ENCODE measurements at places on chromosomes 7 and 10. TPM values are rescaled to one million over a fixed set of nuclear protein-coding genes. Genes with fewer than 3 reads are reported as not detected.

The ZP3 gene
- polyA plus RNA-seq = 3.6 TPM

The NPC1L1 gene
- not detected for polyA plus RNA-seq

The MYOF gene
- 39.4 TPM for polyA plus RNA-seq

The HMX3 gene
- not detected for polyA plus RNA-seq

The GGCT gene
- 38.7 TPM for polyA plus RNA-seq

The CYP2C19 gene
- not detected for polyA plus RNA-seq

The SPDYE11 gene
- 0.39 TPM for polyA plus RNA-seq

The PLCE1 gene
- polyA plus RNA-seq = 25.3 TPM

DNA sequence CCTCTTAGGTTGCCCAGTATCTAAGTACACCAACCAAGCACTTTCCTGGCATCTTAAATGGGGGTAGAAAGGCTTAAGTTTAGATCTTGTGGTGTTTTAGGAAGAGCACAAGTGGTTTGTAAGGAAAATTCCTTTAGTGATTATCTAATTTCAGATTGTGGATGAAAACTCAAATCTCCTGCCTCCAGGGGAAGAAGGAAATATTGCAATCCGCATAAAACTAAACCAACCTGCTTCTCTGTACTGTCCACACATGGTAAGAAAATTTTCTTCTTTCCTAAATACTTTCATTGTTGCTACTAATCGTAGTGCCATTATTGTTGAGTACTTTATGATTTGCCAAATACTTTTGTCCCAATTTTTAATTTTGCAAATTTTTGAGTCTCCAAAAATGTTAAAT, 31.1 kb downstream of the ACSM6 start:
- DNase-seq = no peak

- peak; percentile 61 for DNase-seq
Observed at GRCh38 chr7:85023066-85023712, 163.7 kb downstream of the SEMA3D start.

GRCh38 chr7:112067632-112068540, 138.3 kb downstream of the DOCK4 start:
- DNase-seq = no peak

GRCh38 chr7:21028186-21028585, 241.5 kb upstream of the SP8 start:
- DNase-seq = no peak

DNA sequence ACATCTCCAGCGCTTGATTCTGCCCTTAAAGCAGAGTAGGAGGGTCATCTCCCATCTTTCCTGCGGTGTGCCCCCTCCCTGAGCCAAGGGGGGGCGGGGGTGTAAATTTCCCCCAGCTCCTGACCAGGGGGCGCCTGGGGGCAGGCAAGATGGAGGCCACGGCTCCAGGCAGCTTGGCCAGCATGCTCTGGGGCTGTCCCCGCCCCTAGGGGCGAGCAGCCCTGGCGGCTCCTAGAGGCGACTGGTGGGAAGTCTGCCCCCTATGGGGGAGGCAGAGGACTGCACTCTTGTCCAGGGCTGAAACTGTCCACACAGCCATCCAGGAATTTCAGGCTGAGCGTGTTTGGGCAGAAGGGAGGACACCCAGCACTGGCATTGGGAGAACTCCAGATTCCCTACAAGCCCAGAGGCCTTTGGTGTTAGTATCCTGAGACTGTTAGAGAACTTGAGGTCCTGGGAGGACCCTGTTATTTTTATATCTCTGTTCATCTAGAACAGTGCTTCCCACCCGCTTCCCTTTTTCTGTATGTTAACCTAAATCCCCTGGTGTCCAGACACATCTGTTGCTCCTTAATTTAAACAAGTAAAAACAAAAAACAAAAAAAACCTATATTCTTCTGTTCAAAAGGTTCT, 4.6 kb downstream of the STRA8 start:
- no peak for DNase-seq

GRCh38 chr10:74439213-74439612, 288.2 kb downstream of the ADK start:
- no peak for DNase-seq

DNA sequence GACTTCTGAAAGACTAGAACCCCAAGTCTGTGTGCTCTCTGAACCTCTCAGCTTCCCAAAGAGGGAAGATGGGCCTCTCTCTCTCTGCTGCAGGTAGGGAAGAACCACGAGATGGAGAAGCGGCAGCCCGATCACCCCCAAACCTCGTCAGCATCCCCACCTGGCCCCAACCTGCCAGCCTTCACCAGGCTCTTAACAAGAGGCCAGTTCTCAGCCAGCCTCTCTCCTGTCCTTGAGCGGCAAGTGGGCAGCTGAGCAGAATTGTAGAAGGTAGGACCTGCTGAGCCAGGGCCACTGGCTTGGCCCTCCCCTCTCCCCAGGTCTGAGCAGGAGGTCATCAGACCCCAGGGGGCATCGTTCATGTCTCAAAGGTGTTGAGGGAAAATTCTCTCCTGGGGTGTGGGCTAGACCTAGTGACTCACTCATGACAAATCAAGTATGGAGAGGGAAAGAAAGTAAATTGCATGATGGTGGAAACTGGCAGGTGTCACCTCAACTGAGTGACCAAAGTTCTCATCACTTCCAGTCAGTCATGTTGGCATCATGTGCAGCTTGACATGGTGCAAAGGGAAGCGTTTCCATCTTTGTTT, 92.0 kb upstream of the GPR26 start:
- no peak for DNase-seq

DNA sequence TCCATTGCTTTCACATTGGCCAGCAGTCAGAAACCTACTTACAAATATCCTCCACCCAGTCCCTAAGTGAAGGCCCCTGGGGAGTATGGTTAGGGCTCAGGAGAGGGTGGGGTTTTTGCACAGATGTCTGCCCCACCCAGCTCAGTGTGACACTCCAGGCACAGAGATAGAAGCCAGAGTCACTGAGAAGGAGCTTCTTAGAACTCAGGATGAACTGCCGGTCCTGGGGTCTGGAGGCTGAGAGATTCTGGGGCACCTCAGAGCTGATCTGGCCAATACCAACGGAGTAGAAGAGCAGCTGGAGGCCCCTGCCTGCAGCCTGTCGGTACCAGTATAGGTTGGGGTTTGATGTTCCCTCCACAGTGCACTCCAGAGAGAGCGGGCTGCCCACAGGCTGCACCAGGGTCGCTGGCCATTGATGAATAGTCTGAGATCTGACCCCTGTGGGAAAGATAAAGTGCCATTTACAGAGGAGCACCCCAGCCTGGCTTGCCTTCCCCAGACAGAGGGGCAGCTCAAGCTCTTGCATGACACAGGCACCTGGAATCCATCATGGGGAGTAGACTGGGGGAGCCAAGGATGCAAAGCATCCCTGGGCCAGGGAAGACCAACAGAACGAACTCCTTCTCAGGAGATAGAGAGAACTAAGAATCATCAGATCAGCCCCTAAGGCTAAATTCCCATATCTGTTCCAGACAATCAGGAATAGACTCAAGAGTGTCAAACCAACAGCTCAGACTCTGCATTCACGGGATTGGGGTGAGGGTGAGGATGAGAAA, 41.9 kb downstream of the PRSS2 start:
- DNase-seq = no peak

- no peak for DNase-seq
Observed at GRCh38 chr7:6416516-6417145, 31.1 kb downstream of the DAGLB start.

- DNase-seq = no peak
Observed at GRCh38 chr10:18418541-18419215, 232.7 kb downstream of the NSUN6 start.

DNA sequence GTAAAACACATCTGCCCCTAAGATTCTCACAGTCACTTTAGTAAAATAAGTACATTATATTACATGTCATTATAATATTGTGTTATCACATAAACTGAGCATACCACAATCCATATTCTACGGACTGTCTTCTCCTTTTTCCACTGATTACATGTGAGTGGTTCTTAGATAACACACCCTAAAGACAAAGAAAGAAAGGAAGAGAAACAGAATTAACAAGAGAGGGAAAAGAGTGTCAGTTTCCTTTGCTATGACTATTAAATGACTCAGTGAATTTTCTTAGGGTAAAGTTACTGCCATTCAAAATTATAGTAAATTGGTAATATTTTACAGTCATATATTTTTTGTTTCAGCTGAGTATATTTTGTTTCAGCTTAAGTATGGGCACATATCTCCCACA, 268.3 kb downstream of the TWIST1 start:
- DNase-seq = no peak

DNA sequence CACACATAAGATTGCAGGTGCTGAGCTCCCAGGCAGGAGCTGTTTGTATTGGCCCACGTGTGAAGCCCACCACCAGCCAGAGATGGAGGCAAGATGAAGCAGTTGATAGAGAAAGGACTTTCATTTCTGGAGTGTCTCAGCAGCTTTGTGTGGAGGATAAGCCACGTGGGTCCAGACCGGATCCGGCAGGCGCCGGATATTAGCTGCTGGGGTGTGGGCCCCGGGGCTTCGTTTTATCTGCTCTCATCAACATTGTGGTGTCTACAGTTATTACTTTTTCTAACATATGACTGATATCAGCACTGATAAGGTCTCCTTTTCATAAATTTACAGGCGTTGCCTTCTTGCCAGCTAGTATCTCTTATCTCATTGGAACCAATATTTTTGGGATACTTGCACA, 25.5 kb downstream of the SLC18A2 start:
- DNase-seq = no peak

DNA sequence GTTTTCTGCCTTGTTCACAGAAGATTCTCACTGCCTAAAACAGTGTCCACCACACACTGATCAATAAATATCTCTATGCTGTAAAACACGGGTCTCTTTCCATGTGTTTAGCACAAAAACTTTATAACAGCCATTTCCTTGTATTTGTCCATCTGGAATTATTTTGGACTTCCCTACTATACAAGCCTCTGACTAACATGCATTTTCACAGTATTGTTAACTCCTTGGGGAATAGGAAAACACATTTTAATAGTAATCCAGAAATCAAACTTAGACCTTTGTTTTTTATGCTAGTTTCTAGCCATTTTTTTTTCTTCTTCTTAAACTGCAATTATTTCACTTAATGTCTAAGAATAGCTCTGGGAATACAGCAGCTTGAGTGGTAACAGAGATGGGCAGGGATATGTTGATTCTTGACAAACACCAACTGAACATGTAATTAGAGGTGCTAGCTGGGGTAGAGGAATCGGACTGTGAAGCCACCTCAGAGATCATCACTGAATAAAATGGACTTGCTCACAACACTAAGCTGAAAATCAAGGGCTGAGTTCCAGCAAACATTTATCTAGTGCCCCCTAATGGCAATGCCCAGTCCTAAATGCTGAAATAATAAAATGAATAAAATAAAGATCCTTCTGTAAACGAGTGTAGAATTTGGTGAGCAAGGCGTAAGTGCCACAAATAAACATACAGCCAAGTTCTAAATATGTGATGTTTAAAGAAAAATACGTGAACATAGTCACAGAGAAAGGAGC, 593.1 kb downstream of the SORCS1 start:
- peak; percentile 52 for DNase-seq

DNA sequence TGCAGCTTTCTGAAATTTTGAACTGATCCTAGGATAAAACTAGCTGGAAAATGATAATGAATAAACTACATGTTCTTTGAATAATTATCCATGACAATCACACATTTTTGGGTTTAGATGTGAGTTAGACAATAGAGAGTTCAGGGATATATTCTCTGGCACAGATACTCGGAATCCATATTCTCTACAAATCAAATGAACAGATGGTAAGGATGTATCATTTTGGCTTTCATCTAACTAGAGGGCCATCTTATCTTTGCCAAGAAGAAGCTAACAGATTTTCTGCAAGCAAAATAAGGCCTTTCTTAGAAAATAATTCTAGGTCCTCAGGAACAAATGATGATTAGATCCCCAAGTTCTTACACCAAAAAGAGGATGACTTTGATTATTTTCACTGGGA, 355.9 kb upstream of the C7orf33 start:
- no peak for DNase-seq

DNA sequence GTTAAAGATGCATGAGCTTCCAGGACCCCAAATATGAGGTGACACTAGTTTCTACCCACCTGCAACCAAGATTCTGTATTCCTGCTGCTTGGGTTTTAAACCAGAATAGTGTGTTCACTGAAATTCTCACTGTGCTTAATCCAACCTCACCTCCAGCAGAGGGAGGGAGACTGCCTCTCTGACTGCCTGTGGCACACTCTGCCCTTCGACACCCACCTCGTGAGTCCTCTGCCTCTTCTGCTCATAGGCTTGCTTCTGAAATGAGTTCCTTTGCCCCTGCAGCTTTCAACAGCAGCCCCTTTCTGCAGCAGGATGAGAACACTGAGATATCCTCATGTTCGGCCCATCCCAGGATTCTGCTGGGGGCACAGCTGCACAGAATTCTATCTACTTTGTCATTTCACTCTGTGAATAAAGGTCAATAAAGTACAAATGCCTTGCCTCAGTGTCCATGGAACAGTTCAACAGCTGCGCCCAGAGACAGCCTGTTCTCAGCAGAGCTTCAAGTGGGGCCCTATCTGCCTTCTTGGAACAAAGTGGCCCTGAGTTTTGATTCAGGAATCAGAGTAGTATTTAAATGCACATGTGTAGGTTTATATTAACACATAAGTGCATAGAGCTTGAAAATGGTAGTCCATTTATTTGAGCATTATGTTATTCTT, 632.5 kb downstream of the TNS3 start:
- DNase-seq = no peak

GRCh38 chr7:130065500-130066152, 4.7 kb upstream of the KLHDC10 start:
- DNase-seq = no peak

DNA sequence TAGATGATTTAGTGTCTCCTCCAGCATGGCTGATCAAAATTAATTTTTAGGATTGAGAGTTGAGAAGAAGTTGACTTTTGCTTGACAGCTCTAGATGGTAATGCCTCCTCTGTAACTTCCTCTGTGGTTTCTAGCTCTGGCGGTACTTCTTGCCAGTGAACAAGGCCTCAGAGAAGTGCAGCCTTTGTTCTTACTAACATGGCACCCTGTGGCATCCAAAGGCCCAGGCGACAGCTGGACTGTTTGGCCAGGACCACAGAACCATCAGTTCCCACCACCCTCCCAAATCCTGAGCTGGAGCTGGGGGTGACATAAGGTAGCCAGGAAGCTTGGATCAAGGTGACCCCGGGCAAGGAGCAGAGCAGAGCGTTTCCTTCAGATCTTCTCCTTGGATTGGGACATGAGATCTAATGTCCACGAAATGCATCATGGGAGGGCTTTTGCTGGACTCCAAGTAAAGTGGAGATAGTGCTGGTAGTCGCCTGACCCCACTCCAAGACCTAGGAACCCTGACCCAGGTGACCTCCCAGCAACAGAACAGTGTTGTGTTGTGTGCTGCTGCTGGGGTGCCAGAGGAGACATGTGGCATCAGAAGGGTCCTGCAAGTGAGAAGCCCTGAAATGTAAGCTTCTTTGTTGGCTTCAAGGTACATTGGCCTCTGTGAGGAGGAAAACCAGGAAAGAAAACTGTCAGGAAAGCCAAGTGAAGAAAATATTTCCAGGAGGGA, 41.8 kb downstream of the APBB1IP start:
- DNase-seq = no peak

- no peak for DNase-seq
Observed at GRCh38 chr10:33627611-33628010, 293.1 kb upstream of the NRP1 start.

DNA sequence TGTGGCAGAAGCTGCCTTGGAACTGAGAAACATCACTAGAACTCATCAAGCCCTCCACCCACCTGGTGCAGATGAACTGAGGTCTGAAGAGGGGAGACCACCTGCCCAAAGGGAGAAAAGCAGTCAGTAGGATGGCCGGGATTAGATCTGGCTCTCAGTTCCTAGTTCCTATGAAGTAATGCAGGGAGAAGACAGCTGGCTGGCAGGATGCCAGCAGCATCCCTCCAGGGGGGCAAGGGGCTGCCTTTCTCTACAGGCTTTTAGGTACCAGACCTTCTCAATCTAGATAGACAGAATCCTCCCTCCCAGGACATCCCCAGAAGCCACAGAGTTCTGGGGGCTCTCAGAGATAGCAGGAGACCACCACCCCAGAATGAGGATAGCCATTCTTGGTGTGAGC, 7.8 kb downstream of the CRHR2 start:
- no peak for DNase-seq

All from muscle of arm (tissue), 14 donors.